Heart right ventricle (tissue), 16 donors: ENCODE measurements at places on chromosomes 4 and X. TPM values are rescaled to one million over a fixed set of nuclear protein-coding genes. Genes with fewer than 3 reads are reported as not detected.
A peak's percentile ranks its signal among the peaks of the same experiment; 100 is the strongest.

The MGAT4D gene
- polyA plus RNA-seq = not detected

The MND1 gene
- 0.20 TPM for polyA plus RNA-seq

The SPANXC gene
- polyA plus RNA-seq = not detected

The COL4A6 gene
- polyA plus RNA-seq = 1.7 TPM

The NAP1L3 gene
- 1.7 TPM for polyA plus RNA-seq

DNA sequence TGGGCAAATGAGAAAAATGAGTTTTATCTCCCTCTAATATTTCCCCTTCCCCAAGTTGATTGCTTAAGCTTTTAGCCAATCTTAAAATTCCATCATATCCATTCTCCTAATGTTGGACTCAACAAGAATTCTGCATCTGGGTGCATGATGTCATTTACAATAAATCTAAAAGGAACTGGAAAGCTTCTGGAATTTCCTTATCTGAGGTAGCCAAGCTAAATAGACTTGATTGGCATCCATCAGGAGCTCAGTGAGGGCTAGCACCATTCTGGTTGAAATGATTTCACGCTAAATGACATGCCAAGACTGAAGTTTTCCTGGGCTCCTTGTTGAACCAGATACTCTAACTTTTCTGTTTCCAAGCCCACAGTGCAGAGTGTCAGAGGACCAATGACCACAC, 110.3 kb upstream of the SCML1 start:
- DNase-seq = no peak

DNA sequence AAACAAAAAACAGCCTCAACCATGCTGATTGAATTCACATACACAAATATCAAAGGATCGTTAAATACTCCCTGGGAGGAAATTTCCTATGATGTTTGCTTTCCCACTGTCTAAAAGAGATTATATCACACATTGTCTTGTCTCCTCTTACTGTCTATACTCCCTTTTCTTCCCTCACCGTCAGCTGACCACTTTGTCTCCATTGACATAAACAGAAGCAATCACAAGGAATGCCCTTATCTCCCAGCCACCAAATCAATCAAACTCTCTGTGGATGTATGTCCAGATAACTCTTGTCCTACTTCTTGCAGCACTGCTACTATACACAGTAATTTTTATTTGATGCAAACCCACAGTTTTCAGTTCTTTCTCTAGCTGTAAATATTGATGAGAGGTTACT, 12.2 kb upstream of the NUDT9 start:
- no peak for DNase-seq

- DNase-seq = no peak
Measured at GRCh38 chr4:107278791-107279483, 242.8 kb upstream of the DKK2 start.

DNA sequence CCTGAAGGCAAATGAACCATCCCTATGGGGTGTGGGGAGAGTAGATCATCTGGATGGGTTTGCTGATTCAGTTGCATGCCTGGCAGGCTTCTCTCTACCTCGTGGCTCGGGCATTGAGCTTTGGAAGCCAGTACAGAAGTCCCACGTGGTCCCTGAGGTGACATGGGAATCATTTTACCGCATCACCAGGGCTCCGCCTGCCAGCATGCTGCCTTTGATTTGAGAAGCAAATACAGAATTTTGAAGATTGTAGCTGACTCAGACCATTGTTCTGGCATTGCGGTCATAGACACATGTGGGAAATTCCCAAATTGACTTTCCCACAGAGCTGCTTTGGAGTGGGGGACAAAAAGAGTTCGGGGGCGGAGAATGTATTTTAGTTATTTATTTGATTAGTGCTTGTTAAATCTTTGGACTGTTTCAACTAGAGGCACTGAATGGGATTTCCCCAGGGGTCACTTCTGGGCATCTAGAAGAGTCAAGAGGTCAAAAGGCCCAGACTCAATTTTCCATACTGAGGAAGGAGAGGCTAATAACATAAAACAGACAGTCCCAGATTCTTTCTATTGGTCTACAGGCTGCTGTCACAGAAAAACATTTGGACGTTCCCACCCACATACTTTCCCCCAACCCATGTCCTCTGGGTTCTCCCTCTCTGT, 79.3 kb downstream of the NHSL2 start:
- DNase-seq = peak; percentile 33

- DNase-seq = peak; percentile 66
Measured at GRCh38 chrX:68995780-68996551, 167.1 kb downstream of the EFNB1 start.

DNA sequence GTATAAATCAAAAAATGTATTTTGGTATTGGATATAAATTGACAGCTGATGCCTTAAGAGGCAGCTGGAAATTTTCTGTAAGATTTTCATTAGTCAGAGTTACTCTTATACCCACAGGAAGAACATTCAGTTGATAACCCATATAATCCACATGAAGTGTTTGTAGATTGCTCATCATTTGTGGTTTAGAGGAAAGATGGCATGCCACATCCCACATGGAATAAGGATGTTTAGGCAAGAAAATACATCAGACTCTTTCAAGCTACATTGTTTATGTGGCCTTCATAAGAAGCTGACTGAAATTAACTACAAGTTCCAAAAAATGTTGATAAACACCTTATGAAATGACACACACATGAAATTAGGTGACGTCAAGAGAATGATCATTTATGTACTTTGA, 56.6 kb downstream of the AREG start:
- no peak for DNase-seq

DNA sequence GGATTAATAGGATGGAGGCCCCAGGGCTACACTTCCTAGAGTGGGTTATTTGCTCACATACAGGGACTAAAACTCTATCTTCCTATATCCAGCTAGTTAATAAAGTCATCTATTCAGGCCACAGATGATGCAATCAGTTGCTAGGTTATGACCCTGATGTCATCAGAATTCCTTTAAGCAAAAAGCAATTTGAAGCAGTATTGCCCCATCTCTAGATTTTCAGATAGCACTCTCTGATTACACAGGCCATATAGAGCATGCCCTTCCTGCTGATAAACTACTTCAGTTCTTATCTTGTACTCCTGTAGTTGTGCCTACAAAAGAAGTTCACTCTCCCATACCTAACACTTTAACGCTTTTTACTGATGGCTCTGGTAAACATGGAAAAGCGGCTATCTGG, 84.8 kb downstream of the TMEM144 start:
- no peak for DNase-seq

- DNase-seq = no peak
Measured at GRCh38 chrX:17588303-17588702, 149.0 kb upstream of the SCML1 start.

DNA sequence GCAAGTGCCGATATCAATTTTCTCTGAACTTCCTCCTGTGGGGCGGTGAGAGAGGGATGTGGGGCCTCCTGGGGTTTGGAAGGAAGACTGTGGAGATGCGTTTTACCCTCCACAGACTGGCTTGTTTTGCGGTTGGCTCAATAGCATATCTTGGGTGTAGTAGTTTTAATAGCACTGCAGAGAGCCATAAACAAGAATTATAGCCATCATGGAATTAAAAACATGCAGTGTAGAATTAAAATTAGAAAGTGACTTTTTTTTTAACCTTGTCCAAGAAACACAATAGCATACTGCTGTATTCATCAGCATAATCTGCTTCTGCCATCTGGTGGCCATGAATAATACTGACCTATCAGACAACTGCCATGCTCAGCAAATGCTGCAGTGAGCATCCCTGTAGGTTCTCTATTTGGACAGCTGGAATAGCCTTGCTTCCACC, 47.3 kb upstream of the SCML1 start:
- DNase-seq = no peak

- DNase-seq = peak; percentile 17
Measured at GRCh38 chrX:125203737-125204578, 115.7 kb upstream of the TEX13C start.

- DNase-seq = peak; percentile 65
Measured at GRCh38 chrX:136065044-136065671, 79.9 kb downstream of the SLC9A6 start.

DNA sequence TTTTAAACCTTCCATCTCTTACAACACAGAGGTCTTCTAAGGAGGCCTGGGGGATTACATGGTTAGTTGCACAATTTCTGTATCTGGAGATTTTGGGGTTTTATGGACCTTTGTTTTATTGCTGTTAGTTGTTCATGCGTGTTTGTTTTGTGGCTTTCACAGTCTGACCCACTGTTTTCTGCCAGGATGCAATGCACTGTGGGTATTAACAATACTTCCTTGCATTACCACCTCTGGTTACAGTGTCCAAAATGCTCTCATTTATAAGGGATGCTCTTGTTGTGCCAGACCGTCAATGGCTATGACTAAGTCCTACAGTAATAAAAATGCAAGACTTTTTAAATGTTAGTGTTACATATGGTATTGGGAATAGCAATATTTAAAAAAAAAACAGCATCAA, 730.2 kb downstream of the KCTD8 start:
- no peak for DNase-seq

- DNase-seq = no peak
Measured at GRCh38 chrX:20144491-20144890, 2.9 kb upstream of the EIF1AX start.

DNA sequence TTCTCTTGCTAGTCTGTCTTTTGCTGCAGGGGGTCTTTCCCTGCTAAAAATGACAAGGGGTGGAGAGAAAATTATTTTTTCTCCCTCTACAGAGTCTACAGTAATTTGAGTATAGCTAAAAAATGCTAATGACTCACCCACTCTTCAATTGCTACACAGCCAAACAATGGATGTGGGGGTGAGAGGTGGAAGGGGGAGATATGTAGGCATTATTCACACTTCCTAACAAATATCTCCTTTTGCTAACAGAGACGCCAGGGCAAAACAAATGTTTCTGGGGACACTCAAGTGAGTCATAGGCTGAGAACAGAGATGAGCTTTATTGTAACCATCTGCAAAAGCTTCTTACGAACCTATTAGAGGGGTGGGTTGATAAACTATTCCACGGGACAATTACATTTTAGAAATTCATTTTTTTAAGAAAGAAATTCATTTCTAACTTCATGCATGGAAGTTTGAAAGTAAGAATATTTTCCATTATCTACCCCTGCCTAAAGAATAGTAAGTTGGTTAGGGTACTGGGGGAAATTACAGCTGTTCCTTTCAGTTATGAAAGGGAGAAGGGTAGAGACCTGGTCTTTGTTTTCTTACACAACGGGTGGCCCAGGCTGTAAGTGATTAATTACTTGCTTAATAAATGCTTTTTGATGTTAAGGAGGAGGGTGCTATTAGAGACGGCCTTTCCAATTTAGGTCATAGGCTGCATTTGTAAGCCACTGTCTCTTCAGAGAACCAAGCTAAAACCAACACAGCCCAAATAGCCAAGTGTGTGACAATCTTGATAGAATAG, 12.8 kb downstream of the SCD5 start:
- no peak for DNase-seq

GRCh38 chr4:153166716-153167501, 37.3 kb upstream of the TRIM2 start:
- DNase-seq = no peak

DNA sequence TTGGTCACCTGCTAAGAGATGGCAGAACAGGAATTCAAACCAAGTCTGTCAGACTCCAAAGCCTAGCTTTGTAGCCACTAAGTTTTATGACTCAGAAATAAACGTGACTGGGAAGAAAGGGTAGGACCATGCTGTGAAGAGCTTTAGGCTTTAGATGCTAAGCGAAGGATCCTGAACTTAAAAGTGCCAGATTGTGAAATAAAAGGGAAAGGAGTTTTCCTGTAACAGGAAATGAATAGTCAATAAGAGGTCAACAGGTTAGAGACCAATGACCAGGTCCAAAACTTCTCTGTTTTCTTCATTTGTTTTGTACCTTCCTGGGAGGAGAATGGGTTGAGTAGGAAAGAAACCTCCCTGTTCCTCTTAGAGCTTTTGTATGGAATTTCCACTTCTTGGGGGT, 98.8 kb upstream of the EOLA2 start:
- DNase-seq = no peak
